ENCODE measurements at places on chromosomes 7 and 10. TPM values are rescaled to one million over a fixed set of nuclear protein-coding genes. Genes with fewer than 3 reads are reported as not detected.

EFCAB10 gene
- total RNA-seq: 0.13 TPM

MET gene
- 55.3 TPM for total RNA-seq

PTPRN2 gene
- 0.26 TPM for total RNA-seq

MSMB gene
- total RNA-seq: not detected

PDE1C gene
- 89.5 TPM for total RNA-seq

POLR2J2 gene
- total RNA-seq: 3.7 TPM

MEOX2 gene
- total RNA-seq: 28.3 TPM

OR2A42 gene
- total RNA-seq: not detected

AQP1 gene
- total RNA-seq: 335 TPM

NPC1L1 gene
- total RNA-seq: 0.07 TPM

ANKRD7 gene
- total RNA-seq: 0.20 TPM

EGR2 gene
- total RNA-seq: 1.7 TPM

ACBD7 gene
- 0.83 TPM for total RNA-seq

CCDC3 gene
- total RNA-seq: 64.4 TPM

MYL10 gene
- total RNA-seq: not detected

LRRN3 gene
- total RNA-seq: 7.4 TPM
